Activated T-cell treated with anti-CD3 and anti-CD28 coated beads for 24 hours (primary cell): ENCODE measurements at places on chromosomes 12 and 14.

GRCh38 chr12:6224550-6224949 is 24.4 kb downstream of the CD9 start:
- DNase-seq = no peak

DNA sequence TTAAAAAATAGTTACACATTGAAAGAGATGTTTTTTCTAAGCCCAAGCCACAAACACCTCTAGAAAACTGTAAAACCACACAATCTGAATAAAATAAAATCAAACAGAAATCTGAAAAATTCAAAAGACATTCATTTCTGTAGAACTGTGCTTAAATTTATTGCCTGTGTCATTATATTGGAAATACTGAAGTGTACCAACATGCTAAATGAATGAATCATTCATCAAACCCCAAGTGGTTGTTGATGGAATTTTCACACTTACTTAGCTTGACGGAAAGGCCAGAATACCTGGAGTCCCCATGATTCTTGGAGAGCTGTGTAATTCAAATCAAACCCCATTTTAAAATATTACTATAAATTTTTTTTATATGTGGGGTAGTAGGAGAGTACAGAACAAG is 2.7 kb downstream of the KITLG start:
- DNase-seq = no peak

- DNase-seq = peak; percentile 7
Observed at GRCh38 chr14:76810953-76811400, 1.7 kb downstream of the ANGEL1 start.

DNA sequence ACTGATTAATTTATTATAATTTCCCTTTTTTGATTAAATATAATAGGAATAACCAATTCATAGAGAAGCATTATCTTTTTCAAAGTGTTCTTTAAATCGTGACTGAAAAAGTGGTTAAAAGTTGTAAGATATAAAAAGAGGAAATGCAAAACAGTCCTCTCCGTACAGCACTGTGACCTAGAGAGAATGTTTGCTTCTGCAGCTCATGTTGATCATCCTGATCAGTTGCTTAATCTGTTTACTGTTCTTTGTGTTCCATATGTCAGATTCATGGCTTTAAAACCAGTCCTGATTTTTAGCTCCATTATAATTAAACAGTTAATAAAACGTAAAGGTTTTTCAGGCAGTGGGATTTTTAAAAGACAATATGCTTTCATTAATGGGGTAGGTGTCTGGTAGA is 4.7 kb downstream of the TTC8 start:
- DNase-seq = no peak

DNA sequence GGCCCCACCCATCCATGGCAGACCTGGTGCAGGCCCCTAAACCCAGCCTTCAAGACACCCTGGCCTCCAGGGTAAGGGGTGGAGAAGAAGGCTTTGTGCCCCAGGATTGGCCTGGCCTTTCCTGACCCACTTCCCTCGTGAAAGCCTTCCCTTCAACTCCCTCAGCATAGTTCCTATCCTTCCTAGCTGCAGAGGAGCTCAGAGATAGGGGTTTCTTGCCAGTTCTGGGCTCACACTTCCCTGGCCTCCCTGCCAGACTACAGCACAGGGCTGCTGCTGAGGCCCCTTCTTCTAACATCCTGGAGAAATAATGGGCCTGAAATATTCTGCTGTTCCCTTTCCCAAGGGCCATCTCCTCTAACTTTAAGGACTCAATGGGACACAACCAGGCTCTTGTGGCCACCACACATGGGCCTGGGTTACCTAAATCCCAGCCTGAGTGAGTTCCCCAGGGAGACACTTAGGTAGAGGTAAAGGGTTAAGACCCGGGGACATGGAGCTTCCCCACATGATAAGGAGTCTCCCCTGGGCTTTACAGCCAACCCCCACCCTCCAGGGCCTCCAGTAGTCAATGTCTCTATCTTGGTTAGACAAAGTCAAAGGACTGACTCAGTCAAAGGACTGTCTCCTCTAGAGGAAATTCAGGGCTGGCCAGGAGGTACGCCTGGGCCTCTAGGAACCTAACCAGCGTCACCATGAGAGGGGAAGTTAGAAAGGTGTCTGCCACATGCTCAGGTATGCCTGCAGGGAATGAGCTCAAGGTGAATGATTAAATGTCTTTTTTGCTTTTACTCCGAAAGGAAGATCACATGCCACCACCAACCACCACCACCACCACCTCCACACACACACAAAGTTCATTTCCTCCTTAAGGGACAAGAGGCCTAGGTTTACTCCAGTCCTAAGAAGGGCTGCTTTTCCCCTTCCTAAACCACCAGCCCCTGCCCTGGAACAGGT is 7.1 kb downstream of the ZFP36L1 start:
- DNase-seq = no peak

- DNase-seq = no peak
Observed at GRCh38 chr14:68133856-68134255, 314.3 kb downstream of the RAD51B start.

- DNase-seq = no peak
Observed at GRCh38 chr12:116153113-116153512, 124.4 kb downstream of the MED13L start.

DNA sequence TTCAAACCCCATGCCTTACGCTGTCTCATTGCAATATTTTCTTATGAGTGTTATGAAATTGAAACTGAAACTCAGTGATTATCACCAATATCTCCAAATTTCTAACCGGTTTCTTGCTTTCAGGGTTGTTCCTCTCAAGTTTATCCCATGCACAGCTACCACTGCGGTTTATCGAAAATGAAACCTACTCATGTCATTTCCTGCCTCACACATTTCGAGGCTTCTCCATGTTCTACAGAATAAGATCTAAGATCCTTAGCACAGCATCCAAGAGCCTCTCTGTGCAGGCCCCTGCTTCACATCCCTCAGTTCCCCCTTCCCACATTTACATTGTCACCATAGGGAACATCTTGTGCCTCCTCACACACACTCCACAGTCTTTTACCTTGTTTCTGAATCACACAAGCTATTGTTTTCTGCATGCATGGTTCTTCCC is 45.5 kb upstream of the FAR2 start:
- peak; percentile 36 for DNase-seq

GRCh38 chr12:57614948-57615500 is 3.8 kb downstream of the ARHGEF25 start:
- DNase-seq = no peak

DNA sequence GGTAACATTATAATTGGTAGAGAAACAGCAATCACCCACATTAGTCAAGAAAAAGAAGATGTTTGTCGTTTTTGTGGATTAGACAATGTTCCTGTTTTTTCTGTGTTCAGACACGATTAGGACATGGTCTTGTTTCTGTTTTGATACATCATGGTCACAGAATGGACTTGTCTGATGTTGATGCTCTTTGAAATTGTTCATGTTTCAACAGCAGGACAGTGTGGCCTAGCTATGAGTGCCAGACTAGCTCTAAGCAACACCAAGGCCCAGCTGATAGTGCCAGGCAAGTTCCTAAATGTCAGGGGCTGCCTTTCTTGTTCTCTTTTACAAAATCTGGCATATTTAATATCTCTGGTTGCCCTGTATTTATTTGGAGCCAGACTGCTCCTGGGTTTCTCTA is 40.9 kb upstream of the TOMM20L start:
- no peak for DNase-seq

DNA sequence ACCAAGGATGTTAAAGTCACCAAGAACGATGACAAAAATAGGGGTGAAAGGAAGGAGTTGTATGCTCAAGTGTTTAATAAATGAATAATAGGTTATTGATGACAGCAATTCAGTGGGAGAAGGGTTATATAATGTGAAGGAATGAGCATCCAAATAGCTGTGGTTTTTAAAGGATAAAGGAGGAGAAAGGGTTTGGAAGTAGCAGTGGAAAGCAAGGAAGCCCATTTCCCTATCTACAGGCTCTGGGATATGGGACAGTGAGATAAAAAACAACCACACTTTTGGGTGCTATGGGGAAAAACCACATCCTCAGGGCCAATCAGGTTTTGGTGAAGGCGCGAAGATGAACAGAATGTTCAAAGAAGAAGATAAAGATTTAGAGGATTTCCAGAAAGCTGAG is 258.6 kb downstream of the ZFP36L1 start:
- no peak for DNase-seq

GRCh38 chr14:79581912-79582576 is 629.3 kb downstream of the DIO2 start:
- DNase-seq = no peak

- DNase-seq = no peak
Observed at GRCh38 chr12:15393037-15393436, 70.7 kb downstream of the PTPRO start.

DNA sequence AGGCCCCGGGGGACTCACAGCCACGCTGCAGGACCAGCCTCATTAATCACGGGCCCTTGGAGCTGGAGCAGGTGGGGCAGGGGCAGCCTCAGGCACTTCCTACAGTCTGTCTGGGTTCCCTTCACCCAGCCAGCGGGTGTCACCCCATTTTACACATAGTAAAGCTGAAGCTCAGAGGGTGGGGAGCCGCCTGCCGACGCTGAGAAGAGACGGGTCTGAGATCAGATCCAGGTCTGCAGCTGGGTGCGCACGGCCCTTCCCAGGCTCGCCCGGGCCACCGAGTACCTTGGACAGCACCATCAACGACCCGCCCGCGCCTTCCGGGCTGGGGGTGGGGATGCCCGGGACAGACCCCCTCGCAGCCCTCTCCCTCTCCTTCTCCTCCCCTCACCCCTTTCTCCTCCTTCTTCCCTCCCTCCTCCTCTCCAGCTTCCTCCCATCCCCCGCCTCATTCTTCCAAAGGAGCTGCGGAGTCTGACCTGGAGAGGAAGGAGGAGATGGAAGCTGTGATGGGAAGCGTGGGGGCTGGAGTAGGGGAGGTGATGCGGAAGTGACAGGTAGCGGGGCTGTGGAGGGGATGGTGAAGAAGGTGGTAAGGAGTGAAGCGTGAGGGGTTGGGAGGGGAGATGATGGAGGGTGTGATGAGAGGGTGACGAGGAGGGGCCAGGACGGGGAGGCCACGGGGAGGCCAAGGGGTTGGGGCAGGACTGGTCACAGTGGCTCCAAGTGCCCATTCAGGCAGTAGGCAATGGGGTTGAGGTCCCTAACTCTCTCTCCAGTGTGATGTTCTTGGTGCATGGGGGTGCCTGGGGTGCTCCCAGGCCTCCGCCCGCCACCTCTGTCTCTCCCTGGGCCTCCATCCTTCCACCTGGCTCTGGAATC is 8.8 kb downstream of the DTX1 start:
- DNase-seq = no peak

DNA sequence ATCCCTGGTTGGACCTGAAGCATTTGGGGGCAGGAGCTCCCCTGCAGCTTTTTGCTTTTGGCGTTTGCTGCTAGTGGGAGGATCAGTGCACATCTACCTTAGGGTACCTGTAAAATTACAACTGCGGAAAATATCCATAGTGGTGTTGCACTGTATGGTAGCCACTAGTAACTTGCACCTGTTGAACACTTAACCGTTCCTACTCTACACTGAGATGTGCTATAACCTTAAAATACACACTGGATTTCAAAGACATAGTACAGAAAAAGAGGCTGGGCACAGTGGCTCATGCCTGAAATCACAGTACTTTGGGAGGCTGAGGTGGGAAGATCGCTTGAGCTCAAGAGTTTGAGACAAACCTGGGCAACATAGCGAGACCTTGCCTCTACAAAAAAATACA is 2.9 kb downstream of the P2RX4 start:
- no peak for DNase-seq

GRCh38 chr14:85907536-85907935 is 377.6 kb downstream of the FLRT2 start:
- DNase-seq = no peak

DNA sequence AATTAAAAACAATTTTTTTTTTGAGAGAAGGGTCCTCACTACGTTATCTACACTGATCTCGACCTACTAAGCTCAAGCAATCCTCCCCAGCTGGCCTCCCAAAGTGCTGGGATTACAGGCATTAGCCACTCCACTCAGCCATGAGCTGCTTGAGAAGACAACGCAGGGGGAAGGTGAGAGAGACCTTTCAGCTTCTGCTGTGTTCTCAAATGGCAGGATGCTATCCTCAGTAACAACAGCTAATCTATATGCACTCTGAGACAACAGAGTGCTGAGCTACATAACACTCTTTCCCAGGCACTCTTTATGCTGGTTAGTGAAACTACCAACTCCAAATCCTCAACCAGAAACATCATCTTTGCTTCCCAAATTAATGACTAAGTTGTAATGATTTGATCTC is 526.1 kb downstream of the CCER1 start:
- no peak for DNase-seq

GRCh38 chr14:76101391-76102379 is 50.0 kb upstream of the GPATCH2L start:
- no peak for DNase-seq

GRCh38 chr14:22159099-22159498 is 429.9 kb downstream of the DAD1 start:
- DNase-seq = no peak

DNA sequence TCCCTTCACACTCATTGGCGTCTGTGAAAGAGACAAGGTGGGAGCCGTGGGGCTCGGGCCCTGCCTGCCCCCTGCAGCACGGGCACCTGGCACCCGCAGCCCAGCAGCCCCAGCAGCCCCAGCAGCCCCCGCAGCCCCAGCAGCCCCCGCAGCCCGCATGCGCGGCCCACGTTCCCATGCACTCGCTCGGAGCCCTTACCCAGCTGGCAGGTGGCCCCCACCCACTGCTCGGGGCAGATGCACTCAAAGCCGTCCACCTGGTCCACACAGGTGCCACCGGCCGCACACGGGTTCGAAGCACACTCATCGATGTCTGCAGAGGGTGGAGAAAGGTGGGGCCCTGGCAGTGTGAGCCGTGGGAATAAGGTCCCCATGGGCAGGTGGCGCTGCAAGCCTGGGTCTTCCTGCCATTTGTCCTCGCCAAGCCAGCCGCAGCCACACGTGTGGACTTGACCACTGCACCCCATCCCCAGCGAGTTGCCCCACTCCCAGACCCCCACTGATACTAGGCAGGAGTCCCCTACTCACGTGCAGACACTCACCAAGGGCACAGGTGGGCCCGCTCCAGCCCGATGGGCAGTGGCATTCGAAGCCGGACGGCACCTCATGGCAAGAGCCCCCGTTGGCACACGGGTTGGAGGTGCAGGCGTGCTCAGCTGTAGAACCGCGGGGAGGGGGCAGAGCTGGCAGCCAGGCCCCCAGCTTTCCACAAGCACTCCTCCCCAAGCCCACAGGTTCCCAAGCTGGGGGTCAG is 17.3 kb downstream of the JAG2 start:
- DNase-seq = no peak

DNA sequence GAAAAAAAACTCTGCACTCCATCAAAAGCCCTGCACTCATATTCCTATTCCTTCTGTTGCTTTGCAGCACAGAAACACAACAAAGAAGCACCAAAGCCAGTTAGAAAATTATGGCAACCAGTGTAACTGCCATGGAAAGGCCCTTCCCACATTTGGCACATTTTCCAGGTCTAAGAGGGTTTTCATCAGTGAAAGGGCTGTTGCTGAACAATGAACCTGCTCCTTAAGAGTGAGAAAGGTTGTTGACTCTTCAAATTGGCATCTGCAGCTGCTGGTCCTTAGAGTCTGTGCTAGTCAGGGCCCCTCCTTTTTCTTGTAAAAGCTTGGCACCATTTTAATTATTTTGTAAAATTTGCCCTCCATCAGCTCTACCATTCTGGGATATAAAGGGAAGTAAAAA is 378.7 kb upstream of the KITLG start:
- no peak for DNase-seq

- no peak for DNase-seq
Observed at GRCh38 chr12:57985685-57986084, 44.3 kb downstream of the ATP23 start.
